Left lung (tissue), 14 donors: ENCODE measurements at places on chromosomes 2 and 18. TPM values are rescaled to one million over a fixed set of nuclear protein-coding genes. Genes with fewer than 3 reads are reported as not detected.

The AOX1 gene
- total RNA-seq = 32.4 TPM

DNA sequence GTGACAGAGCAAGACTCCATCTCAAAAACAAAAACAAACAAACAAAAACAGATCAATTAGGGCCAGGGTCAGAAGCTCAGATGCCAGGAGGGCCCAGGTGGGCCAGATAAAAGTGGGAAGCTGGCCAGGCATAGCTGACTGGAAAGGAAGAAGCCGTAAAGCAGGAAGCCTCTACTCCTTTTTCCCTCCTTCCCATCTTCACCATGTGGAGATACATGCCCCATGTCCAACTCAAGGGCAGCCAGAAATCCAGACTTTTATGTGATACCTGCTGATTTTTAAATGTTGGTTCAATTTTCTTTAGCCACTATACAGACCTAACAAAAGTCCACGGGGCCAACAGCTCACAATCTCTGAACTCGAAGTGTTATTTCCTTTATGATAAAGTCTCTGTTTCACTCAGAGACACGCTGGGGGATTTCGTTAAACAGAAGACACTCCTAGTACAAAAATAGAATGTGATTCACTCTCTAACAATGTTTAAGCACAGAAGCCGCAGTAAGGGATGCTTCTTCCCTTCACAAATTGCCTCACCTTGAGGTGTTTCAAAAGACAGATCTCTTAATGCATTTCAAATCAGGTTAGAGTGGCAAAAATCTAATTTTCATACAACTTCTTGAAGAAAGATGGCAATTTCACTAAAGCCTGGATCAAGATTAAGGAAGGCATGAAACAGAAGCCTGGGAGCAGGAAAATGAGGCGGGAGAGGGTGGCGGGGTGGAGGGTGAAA lies 14.0 kb downstream of the TMEM247 start:
- DNase-seq = no peak

GRCh38 chr2:43484323-43484930 lies 111.4 kb downstream of the THADA start:
- DNase-seq = no peak

The B3GNT7 gene
- 107 TPM for total RNA-seq

DNA sequence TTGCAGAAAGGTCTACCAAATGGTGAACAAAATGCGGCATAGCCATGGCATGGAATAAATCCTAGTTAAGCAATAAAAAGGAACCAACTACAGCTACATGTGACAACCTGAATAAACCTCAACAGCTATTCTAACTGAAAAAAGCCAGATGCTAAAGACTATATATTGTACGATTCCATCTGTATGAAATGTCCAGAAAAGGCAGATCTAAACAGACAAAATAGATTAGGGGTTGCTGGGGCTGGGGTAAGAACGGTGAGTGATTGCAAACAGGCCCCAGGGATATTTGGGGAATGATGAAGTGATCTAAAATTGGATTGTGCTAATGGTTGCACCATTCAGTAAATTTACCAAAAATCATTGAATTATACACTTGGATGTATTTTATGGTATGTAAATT lies 2.8 kb downstream of the CCDC68 start:
- DNase-seq = no peak

The AQP12B gene
- total RNA-seq = not detected

The REEP1 gene
- 4.8 TPM for total RNA-seq

The KHK gene
- total RNA-seq = 4.6 TPM

- no peak for DNase-seq
Measured at GRCh38 chr2:18671363-18671762, 82.0 kb upstream of the NT5C1B start.

DNA sequence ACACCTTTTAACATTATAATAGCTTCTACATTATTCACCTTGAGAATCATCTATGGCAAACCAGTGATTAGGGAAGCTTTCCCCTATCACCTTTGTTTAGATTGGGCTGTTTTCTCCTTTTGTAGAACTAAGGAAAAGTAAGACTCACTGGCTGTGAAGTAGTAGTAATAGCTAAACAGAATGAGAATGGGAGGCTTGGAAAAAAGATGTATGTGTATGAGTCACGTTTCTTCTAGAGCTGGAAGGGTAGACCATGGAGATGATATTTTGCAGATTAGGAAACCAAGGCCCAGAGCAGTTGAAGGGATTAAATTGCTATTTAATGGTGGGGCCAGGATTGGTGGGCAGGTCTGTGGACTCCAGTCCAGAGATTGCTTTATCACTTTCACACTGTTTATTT lies 214.5 kb downstream of the MCFD2 start:
- DNase-seq = no peak

The SAG gene
- total RNA-seq = not detected

- DNase-seq = no peak
Measured at GRCh38 chr2:45432406-45432805, 178.7 kb downstream of the SRBD1 start.

The FOXD4L1 gene
- total RNA-seq = 0.71 TPM

DNA sequence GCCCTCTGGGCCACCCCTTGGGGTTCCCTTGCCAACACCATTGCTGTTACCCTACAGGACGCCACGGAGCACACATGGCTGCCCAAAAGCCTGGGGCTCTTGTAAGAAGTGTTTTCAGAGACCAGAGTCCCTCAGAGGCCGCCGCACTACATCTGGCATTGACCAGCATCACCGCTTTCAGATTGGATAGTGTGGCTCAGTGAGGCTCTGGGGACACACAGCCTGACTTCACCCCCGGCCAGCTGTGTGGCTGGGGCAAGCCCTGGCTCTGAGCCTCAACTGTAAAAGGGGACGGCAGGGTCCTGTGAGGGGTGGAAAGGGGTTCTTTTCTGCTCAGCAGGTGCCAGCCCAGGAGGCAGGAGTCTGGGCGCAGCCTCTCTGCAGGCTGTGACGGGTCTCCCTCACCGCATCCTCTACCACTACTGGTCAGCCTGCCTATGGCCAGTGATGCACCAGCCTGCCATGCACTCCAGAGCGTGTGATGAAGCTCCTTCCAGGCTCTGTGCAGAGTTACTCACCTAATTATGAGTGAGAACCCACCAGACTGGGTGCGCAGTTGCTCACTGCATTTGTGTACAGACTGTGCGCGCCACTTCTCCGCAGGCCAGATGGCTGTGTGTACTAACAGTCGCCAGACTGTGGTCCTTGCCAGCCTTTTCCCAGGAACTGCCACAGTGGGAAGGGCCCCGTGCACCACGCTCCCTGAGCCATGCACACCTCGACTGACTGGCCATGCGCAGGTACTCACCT lies 10.7 kb upstream of the OTOF start:
- DNase-seq = no peak

The CXCR1 gene
- 1.7 TPM for total RNA-seq

DNA sequence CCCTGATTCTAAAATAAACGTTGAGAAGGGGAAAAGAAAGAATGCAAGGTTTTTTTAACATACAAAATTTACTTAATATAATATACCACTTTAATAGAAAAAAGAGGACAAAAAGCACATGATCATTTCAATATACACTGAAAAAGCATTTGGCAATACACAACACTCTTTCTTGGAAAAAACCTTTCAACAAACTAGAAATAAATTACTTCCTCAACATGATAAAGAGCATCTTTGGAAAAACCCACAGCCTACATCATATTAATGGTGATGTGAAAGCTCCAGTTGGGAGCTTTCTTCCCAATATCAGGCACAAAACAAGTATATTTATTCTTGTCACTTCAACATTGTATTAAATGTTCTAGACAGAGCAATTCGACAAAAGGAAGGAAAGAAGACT lies 3.0 kb upstream of the POLR1B start:
- no peak for DNase-seq

GRCh38 chr2:213740453-213740852 lies 456.2 kb downstream of the SPAG16 start:
- no peak for DNase-seq

GRCh38 chr2:181348107-181348837 lies 108.9 kb upstream of the ITGA4 start:
- no peak for DNase-seq

DNA sequence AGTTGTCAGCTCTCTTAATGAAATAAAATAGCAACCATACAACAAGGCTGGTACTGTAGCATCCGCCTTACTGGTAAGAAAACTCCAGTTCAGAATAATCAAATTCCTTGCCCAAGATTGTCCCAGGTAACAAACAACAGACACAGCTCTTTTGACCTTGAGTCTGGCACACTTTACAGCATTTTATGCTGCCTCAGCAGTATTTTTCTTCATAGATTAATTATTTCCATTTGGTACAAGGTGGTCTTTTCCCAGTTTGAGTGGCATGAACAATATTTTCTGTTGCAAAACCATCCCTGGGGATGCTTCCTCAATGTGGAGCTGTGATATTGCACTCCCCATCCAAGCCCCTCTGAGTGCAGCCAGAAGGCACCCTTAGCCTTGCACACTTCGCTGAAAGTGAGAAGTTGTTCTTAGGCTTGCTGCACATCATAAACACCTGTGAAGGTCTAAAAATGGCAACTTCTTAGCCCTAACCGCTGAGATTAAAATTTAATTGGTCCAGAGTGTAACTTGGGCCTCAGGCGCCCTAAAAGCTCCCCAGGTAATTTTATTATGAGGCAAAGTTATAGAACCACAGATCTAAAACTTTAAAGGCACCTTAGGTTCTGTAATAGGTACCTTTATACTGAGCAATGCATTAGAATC lies 523.3 kb downstream of the CMPK2 start:
- no peak for DNase-seq

DNA sequence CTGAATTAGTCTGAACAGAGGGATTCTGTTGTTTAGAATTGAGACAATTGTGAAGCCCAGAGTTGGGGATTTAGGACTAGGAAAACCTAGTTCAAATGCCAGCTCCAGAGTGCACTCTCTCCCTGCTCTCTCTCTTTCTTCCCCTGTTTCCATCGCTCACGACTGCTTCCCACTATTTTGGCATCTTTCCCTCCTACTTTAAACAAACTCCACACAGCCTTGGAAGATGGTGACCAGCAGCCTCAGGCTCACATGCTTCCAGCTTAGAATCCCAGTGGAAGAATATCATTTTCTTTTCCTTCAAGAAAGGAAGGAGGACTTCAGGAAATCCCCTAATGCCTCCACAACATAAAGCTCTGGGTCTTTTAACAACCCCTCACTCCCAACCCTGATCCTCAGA lies 6.1 kb upstream of the DNMT3A start:
- no peak for DNase-seq

GRCh38 chr2:148221926-148222325 lies 201.0 kb downstream of the MBD5 start:
- no peak for DNase-seq

DNA sequence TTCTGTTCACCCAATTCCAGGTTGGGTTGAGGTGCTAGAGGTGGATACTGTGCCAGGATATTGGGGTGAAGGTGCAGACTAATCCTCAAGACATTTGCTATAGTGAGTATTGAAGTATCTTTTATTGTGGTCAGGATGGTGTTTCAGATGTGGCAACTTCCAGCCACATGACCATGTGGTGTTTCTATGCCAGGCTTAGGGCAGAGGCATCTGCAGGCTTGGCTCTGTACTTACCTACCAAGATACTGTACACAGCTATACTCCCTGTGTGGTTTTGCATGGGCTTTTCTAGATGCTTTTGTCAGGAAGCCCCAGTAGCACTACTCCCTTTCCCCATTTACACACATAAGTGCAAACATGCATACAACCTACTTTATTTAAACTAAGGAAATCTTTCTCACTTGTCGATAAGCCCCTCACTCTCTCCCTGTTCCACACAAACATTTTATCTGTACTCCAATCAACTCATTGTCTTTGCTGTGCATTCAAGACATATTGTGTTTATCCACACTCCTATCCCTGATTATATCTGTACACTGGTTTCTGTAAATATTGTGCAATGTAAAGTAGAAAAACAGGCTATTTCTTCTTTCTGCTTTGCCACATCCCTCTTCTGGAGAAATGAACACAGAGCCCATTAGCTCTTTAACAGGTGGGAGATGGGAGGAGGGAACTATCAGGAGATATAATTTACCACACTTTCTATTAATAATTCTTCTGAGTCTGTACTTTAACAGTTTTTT lies 12.3 kb downstream of the ARL6IP6 start:
- no peak for DNase-seq
